NCI-H1436 treated with DMSO at 0.1 percent for 48 hours (cell line): ENCODE measurements at places on chromosomes 2 and 18.

GRCh38 chr2:40169430-40169829 lies 282.5 kb downstream of the SLC8A1 start:
- DNase-seq: no peak

DNA sequence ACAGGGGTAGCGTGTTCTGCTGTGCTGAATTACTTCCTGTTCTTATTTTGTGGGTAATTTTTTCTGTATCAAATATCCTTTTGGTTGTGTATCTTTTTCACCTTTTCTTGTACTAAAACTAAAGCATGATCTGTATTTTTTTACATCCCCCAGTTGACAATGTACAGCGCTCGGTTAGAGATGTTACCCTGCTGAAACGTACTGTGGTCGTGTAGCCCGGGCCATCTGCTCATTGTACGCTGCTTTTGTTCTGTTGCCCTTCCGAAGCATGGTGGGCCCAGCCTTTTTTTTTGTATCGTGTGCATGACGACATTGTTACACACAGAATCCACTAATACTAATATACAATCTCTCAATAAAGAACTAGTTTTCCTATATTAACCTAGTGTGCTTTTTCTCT lies 233.1 kb downstream of the HAUS1 start:
- no peak for DNase-seq

DNA sequence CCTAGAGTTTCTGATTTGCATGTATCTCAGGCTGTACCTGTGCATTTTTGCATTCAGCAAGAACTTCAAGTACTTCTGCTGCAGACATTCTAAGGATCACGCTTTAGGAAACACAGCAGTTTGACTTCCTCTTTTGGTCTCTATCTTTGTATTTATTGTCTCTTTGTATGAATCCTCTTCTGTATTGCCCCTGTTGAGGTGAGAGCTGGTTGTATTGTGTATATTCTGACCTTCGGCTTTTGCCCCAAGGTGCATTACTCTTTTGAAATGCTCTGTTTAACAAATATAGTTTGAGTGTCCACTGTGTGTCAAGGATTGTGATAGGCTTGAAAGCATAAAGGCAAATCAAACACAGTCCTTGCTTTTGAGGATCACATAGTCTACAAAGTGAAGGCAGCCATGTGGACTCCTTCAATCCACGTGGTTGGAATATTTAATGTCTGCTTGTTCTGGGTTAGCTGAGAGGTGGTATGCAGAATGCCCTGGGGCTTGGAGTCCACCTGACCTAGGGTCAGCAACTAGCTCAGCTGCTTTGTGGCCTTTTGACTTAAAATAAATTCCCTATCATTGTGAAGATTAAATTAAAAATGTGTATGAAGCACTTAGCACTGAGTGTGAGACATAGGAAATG lies 108.1 kb downstream of the LYPD6 start:
- DNase-seq: no peak

DNA sequence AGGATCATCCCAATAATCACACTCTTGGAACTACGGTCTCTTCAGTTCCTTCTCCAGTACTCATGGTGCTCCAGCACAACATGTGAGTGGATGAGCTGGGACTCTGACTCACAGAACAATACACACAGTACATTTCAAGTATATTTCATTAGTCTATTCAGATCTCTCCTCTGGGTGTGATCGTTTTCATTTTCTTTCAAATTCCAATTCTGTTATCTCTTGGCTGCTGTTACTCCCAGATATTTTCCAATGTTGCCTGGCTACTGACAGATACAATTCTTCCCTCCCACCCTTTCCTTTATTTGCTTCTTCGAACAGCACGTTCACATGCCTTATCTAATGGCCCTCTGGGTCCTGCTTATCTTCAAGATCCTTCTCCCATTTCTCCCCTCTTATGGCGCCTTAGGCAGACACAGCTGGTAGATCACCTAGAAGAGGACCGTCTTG lies 216.0 kb downstream of the ACKR3 start:
- DNase-seq: no peak

DNA sequence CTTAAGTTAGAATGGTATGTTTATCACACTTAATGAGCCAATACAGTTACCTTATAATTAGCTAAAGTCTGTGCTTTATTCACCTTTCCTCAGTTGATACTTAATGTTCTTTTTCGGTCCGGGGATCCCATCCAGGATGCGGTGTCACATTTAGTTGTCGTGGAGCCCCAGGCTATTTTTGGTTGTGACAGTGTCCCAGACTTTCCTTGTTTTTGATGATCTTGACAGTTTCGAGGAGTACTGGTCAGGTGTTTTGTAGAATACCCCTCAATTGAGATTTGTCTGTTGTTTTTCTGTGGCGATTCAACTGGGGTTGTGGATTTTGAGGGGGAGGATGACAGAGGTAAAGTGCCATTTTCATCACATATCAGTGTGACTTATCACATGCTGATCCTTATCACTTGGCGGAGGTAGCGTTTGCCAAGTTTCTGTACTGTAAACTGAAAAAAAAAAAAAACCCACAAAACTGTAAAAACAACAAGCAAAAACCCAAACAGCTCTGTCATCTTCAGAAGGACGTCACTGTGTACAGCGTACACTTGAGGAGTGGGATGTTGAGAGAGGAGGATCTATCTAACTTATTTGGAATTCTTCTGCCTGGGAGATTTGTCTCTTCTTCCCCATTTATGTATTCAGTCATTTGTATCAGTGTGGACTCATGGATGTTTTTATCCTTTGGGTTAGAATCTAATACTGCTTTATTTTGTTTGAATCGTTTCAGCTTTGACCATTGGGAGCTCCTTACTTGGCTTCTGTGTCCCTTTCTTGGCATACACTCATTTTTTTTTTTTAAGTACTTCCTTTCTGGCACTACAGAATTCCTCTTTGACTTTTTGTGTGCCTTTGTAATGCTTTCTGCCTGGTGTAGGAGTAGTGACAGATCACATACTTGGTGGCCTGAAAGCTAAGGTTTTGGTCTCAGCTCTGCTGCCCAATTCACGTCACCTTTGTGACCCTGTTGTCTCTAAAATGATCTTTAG lies 68.1 kb downstream of the FMNL2 start:
- no peak for DNase-seq

DNA sequence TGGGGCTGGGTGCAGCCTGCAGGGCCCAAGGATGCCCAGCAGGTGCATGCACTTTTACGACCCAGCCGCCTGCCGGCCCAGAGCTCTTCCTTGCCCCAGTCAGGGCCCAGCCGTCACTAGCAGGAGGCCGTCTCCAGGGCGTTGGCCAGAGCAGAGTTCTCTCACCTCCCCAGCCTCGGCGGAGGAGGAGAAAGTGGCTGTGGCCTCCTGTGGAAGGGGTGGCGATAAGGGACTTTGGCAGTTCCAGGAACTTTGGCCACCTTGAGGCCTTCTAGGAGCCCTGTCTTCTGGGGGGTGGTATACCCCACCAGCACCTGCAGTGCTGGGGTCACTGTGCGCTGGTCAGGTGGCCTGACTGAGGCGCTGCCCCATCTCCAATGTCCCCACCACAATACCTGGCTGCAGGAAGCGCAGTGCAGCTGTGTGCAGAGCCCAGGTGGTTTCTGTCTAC lies 22.0 kb downstream of the NPPC start:
- DNase-seq: no peak

- DNase-seq: no peak
Measured at GRCh38 chr2:162697111-162697510, 141.5 kb downstream of the KCNH7 start.

DNA sequence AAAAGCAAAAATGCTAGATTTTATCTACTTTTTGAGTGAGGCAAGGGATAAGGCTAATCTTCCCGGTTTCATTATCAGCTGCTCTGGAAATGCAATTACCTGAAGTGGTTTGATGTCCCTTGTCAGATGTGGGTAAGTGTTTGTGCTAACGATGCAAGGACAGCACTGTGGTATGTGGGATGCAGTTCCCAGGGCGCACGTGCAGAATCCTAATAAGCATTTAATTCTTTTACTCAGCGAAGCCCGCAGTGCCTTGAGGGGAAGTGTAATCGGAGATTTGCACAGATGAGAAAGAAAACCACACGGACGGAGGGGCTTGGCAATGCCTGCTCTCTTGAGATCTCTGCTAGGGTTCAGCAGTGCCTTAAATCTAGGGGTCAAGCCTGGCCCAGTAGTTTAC lies 108.5 kb upstream of the LYPD6 start:
- no peak for DNase-seq

GRCh38 chr2:69453475-69454129 lies 16.4 kb upstream of the NFU1 start:
- no peak for DNase-seq

DNA sequence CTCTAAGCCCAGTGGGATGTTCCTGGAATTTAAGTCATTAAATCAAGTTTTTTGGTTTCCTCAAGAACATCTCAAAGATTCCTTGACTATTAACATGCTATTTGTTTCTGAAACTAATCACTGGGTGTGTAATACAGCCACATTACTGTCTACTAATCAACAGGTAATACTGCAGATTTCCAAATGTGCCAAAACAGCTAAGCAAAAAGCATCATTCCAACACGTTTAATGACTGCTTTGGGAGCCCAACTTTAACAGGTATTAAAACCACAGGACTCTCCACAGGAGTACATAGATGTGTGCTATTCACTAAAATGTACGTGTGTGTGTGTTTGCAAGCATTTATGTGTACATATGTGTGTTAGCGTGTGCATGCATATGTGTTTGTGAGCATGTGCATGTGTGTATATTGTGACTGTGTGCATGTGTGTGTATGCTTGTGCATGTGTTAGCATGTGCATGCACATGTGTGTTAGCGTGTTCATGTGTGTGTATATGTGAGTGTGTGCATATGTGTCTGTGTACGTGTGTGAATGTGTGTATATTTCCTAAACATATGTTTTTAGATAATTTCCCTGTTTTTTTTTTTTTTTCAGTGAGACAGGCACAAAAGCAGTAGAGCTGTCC lies 80.7 kb downstream of the BCL11A start:
- DNase-seq: no peak

GRCh38 chr2:226125176-226125883 lies 674.3 kb downstream of the IRS1 start:
- no peak for DNase-seq

GRCh38 chr18:77980275-77980674 lies 730.6 kb downstream of the GALR1 start:
- DNase-seq: no peak

- DNase-seq: no peak
Measured at GRCh38 chr2:218831378-218831990, at the start of gene PRKAG3. PRKAG3 (minus strand) TSS chr2:218831803.

- no peak for DNase-seq
Measured at GRCh38 chr18:59705145-59705544, 7.9 kb upstream of the CCBE1 start.

DNA sequence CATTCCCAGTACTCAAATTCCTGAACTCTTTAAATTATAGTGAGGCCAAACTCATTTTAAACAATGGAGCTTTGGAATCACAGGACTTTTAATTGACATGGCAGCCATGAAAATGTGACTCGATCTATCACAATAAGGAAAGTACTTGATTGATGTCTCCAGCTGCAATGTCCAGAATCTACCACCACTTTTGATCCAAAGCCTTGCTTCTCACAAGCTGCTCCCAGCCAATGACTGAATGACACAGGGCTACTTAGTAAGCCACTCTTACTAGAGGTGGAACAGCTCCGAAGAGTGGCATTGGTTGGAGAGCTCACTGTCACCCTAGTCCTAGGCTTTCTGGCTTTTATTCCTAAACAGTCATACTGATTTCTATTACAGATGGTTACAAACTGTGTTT lies 270.1 kb downstream of the IRS1 start:
- no peak for DNase-seq

- no peak for DNase-seq
Measured at GRCh38 chr18:57780706-57781347, 22.3 kb downstream of the ATP8B1 start.

- no peak for DNase-seq
Measured at GRCh38 chr2:152297715-152298114, 37.3 kb upstream of the FMNL2 start.

- no peak for DNase-seq
Measured at GRCh38 chr2:9276901-9277451, 70.4 kb downstream of the ASAP2 start.

- no peak for DNase-seq
Measured at GRCh38 chr18:50933684-50934083, 34.2 kb upstream of the ELAC1 start.

DNA sequence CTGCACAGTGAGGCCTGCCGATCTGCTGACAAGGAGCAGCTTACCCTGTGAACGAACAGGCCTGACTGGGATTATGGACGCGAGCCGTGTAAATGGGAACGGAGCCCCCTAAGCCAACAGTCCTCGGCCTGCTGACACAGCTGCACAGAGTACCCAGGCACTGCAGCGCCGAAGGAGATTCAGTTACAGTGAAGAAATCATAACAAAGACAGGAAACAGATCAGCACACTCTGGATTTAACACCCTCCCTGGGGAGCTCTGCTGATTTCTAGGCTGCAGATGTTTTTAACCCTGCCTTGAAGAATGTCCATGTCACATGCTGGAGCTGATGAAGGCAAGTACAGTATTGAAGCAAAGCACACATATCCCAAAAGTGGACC lies 43.4 kb downstream of the COLEC12 start:
- no peak for DNase-seq

DNA sequence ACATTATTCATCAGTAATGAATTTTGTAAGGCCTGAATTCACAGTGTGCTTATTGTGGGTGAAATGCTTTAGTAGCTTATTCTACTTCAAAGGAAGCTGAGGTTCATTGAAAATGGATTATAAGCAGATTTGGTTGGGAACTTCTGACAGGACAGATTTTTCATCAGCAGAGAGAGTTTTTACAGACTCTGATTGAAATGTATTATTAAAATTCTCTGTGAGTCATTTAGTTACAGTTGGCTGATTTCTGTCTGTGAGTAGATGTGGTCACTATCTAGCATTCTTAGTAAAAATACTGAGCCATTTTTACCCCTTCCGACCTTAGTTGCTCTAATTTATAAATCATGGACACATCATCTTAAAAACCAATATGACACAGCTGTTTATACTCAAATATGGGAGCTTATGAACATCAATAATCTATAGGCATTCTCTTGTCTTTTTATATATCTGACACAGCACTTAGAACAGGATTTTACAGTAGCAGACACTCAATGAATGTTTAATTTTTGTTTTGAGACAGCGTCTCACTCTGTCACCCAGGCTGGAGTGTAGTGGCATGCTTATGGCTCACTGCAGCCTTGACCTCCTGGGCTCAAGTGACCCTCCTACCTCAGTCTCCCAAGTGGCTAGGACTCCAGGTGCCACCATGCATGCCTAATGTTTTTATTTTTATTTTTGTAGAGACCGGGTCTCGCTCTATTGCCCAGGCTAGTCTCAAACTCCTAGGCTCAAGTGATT lies 239.6 kb downstream of the BABAM2 start:
- DNase-seq: no peak

GRCh38 chr2:10339647-10340592 lies 37.2 kb downstream of the HPCAL1 start:
- DNase-seq: no peak

GRCh38 chr18:79413426-79413825 lies 17.7 kb downstream of the NFATC1 start:
- DNase-seq: no peak

DNA sequence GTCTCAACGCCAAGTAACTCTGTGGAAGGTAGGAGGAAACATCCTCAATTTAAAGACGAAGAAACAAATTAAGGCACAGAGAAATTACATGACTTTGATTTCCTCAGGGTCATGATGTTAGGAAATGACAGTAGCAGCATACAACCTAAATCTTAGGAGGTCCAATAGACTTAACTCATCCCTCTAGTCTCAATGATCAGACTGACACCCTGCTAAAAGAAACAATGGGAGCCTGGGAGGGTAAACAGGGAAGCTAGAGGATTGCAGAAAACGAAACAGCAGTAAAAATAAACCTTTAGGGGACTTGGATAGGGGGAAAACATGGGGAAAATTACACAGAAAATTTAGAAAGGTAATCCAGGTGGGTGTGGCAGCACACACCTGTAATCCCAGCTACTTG lies 56.0 kb downstream of the ROCK2 start:
- DNase-seq: no peak

GRCh38 chr2:8238521-8239230 lies 443.2 kb upstream of the ID2 start:
- no peak for DNase-seq
